ENCODE measurements at places on chromosomes 2 and 18.

- DNase-seq: peak; percentile 88
Observed at GRCh38 chr2:196586511-196586991, 53.0 kb upstream of the CCDC150 start.

GRCh38 chr18:76443519-76444445 lies 51.3 kb downstream of the ZNF516 start:
- no peak for DNase-seq

DNA sequence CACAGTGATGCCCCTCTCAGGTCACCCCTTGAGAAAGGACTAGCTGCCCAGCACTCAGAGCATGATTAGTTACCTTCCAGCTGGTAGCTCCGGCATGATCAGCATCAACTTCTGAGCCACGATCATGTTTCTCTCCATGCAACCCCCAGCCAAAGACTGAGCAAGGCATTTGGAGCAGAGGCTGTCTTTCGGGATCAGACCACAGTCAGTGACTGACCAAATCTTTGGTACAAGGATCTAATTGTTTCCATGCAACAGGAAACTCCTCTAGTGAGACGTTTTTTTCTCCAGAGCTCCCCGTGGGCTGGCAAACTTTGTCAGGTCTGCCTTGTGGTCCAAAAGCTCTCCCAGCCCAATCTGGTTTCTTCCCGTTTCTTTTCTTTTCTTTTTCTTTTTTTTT lies 244.3 kb downstream of the METTL4 start:
- peak; percentile 28 for DNase-seq

- no peak for DNase-seq
Observed at GRCh38 chr2:86107031-86107430, 996 bp downstream of the PTCD3 start.

- no peak for DNase-seq
Observed at GRCh38 chr2:71562518-71562917, 109.2 kb downstream of the DYSF start.

DNA sequence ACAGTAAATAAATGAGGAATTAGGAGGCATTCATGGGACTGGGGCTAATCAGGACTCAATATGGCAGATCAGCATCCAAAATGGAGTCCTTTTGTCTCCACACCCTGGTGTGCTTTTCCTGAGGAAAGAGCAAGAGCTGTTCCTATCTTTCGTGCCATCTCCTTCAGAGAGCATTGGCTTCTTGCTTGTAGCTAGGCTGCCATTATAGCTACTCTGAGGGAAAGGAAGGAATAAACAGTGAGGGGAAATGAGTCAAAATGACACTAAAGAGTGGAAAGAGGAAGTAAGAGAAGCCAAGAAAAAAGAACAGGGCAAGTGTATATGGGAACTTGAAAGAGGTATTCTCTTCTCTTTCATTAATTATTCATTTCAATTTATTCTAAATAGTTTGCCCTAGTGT lies 8.4 kb upstream of the NMI start:
- DNase-seq: no peak

- no peak for DNase-seq
Observed at GRCh38 chr2:160507046-160507407, 13.4 kb upstream of the RBMS1 start.

DNA sequence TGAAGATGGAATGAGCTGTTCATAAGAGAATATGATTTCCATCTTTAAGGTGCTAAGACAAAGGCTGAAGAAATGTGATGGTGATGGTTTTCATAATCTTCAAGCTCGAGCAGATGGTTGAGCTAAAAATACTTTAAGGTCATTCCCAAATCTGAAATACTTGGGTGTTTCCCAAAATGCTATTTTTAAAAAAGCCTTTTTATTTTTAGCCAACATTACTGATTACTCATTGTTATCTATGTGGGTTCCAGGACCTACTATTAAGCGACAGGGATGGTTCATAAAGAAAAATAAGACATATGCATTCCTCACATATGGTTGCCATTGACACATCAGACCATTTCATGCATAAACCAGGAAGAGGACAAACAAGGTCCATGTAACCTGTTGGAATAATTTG lies 298.5 kb downstream of the PLCL1 start:
- peak; percentile 6 for DNase-seq

- no peak for DNase-seq
Observed at GRCh38 chr2:101234169-101234938, 18.3 kb upstream of the CNOT11 start.

DNA sequence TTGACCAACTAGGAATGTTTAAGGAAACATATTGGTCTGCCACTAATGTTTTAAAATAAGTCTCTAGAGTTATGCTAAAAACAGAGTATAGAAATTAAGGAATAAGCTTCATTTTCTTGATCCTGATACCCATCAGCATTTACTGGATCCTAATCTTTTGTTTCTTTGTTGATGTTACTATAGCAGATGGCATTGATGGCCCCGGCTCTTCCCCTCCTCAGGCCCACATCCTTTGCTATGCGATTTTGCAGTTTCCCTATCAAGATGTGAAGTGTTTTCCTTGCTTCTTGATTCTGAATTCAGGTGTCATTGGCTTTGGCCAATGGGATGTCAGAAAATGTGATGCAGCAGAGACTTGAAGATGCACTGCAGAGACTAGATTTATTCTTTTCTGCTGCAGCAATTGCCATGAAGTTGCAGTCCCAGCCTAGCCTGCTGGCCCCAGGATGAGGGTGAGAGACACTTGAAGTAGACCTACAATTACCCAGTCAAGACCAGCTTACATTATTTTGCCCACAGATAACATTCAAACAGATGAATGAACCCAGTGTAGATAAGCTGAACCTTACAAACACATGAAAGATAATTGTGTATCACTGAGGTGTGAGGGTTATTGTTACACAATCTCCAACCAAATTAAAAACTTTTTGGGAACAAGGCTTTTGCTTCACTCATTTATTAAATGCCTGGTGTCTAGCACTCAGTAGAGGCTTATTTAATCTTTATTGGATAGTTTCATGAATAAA lies 115.2 kb upstream of the ITGA4 start:
- DNase-seq: no peak

GRCh38 chr2:215698566-215698965 lies 262.7 kb upstream of the FN1 start:
- peak; percentile 99 for DNase-seq

GRCh38 chr2:46461011-46461674 lies 18.2 kb upstream of the TMEM247 start:
- DNase-seq: peak; percentile 25

- DNase-seq: peak; percentile 80
Observed at GRCh38 chr18:58186258-58186948, 142.4 kb downstream of the NEDD4L start.

DNA sequence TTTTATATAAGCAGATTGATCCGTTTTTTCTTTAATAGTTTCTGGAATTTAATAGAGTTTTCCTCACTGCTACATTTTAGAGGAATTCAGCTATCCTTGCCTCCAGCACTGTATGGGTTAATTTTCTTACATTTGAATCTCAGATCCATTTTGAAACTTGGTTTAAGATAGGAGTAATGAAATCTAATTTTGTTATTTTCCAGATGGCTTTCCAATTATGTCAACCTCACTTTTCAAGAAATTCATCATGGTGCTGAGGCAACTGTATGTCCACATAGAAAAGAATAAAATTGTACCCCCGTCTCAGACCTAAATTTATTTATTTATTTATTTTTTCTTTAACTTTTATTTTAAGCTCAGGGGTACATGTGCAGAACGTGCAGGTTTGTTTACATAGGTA lies 105.1 kb downstream of the EPB41L5 start:
- DNase-seq: no peak

DNA sequence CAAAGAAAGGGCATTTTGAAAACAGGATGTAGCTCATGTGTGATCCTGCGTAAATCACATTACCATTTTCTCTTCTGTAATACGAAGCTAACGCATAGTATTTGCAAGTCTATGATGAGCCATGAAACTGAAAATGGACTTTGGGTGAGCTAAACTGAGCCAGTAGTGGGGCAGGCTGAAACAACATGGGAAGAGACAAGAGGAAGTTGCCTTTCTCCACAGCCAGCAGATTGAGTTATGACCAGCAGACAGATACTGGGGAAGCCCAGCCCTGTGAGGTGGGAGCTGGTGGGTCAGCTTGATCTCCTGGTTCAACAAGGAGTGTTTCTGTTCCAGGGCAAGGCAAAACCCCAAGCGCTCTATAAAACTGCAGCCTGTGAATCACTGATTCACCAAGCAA lies 11.8 kb downstream of the CYRIA start:
- no peak for DNase-seq

DNA sequence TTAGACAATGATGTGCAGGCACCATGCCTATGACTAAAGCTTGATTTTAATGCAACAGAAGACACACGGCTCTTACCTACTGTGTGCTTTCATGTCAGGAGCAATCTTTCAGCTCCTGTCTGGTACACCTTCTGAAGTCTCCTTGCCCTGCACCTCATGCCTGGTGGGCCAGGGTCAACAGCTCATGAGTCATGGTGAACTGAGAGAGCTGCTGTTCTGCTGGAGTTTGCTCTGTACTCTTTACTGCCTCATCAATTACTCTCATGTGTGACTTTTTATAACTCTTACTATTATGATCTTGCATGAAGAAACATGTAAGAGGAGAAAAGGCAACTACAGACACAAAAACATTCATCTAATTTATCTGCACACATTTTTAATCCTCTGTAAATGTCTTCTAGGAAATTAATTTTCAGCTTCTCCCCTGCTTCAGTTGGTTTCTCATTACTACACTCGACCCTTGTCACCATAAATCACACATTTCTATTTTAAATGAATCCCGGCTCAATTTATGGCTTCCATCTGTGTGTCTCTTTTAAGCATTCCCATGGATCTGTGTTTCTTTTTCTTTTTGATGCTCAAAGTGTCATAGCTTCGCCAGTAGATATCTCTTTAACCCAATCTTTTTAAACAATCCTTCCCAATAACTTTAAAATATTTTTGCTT lies 9.7 kb downstream of the SERPINB7 start:
- peak; percentile 67 for DNase-seq

DNA sequence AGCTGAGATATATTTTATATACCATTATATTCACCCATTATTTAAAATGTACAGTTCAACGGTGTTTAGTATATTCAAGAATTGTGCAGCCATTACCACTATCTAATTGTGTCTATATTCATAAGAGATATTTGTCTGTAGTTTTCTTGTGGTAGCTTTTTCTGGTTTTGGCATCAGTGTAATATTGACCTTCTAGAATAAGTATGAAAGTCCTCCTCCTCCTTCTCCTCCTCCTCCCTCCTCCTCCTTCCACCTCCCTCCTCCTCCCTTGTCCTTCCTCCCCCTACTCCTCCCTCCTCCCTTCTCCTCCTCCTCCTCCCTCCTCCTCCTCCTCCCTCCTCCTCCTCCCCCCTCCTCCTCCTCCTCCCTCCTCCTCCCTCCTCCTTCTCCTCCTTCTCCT lies 72.0 kb downstream of the MERTK start:
- DNase-seq: no peak

DNA sequence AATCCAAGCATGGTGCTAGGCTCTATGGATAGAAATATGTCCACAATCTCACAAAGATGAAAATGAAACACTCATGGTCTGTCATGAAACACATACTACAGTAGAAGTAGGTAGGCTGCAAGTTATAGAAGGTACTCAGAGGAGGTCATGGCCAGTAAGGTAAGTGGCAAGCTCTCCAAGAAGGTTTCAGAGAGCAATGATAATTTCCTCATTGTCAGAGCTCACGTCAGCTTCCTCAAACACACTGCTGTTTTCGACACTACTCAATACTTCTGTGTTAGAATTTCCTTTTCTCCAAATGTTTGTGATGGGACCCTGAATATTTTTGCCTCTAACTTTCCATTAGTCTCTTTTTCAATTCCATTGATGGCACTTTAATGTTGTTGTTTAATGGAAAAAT lies 25.5 kb downstream of the CCDC141 start:
- DNase-seq: no peak

DNA sequence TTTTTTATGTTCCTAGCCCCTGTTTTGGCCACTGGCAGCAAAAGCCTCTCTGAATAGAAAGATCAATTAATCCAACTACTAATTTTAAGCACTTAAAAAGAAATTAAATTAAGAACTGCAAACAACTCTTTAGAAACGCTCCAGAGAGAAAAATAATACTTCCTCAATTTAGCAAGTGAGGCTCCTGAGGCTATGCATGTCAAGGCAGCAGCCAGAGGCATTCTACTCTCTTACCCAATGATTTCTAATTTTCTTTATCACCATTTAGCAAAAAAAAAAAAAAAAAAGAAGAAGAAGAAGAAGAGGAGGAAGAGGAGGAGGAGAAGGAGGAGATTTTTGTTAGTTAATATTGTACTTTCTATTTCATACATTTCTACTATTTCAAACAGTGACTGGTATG lies 68.5 kb downstream of the TMEM237 start:
- no peak for DNase-seq

DNA sequence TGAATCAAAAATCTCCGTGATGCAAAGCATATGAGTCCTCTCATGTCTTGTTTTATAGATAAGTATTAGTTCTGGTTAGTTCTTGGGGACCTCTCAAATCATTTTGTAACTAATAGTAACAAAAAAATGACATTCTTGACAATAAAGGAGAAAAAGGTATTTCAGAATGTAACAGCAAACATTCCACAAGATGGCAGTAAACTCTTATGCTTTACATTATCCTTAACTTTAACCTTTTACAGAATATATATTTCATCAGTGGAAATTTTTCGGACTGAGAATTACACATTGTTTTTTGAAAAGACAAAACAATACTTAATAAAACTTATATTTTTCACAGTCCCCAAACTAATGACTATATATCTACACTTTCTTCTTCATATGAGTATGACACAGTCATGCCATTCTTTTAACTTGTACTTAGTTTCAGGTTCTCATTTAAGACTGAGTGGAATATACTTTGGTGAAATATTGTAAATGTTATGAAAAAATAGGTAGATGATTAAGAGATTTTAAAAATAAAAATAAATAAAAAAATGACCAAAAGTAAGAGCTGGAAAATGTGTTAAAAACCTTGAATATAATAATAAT lies 142.9 kb upstream of the NXPH2 start:
- peak; percentile 23 for DNase-seq

- DNase-seq: peak; percentile 100
Observed at GRCh38 chr2:100742277-100743254, 77.4 kb upstream of the NPAS2 start.

DNA sequence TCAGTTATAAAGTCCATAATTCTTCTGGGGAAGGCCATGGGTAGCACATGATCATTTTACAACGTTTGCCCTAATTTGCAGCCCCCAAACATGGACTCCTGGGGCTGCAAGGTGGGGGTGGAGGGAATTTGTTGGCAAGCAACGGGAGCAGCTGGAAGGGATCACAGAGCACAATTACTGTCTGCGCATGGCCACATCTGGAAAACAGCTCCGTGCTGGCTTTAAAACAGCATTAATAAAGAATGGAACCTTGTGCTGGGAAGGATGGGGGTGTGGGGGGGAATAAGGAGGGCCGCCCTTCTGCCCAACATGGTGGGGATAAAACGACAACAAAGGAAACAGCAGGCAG lies 60.9 kb upstream of the SLC14A2 start:
- no peak for DNase-seq

DNA sequence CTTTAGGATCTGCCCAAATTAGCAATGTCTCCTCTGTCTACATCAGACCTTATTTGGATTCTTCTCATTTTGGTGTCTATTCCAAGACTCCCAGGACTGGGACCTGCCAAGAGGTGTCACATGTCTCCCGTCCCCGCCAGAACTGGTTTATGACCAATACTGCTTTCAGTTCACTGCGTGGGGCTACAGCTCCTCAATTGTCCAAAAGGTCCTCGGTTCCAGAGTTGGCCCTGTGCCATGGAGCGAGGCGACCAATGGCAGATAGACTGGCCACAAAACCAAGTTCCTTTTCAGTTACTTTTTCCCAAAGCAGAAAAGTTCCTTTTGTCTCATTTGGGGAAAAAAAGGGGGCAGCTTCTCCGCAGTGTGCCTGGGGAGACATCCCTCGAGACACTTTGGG lies 144.1 kb upstream of the ZNF236 start:
- no peak for DNase-seq
